AG04450 (cell line): ENCODE measurements at places on chromosomes 5 and 9.

- no peak for DNase-seq
Measured at GRCh38 chr9:12705738-12706391, 12.7 kb downstream of the TYRP1 start.

- no peak for DNase-seq
Measured at GRCh38 chr9:126885131-126885641, 24.7 kb downstream of the ZBTB34 start.

GRCh38 chr9:131868766-131869165 lies 128.9 kb upstream of the RAPGEF1 start:
- DNase-seq = no peak

GRCh38 chr9:131608493-131609037 lies 63.2 kb downstream of the PRRT1B start:
- DNase-seq = peak; percentile 68

DNA sequence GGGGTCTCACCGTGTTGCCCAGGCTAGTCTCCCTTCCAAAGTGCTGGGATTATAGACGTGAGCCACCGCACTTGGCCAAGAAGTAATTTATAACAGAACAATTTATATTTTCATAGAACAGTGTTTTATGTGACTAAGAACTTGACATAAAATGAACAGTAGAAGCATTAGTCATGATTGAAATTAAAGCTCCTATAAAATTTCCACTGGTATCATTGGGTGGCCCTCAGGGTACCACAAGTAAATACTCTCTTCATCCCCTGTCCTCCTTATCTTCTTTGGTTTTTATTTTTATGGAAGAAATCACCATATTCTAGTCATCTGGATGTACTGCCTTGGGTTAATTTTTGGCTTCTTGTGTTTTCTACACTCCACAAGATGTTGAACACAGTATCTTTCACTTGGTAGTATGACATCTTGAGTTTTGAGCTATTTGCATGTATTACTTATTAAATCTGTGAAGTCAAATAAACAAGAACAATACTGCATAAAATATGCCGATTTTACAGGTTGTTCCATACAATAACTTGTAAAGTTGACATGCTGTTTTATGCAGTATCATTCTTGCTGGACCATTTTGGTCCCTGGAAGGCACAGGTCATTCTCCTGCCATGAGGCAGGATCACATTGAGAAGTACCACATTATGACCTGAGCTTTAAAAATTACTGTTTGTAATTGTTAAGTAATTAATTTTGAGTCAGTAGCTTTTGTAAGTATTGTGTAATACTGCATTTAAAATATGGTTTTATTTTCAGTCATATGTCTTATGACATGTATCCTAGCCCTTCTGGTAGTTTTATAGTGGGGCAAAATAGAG lies 24.4 kb downstream of the LMNB1 start:
- no peak for DNase-seq

DNA sequence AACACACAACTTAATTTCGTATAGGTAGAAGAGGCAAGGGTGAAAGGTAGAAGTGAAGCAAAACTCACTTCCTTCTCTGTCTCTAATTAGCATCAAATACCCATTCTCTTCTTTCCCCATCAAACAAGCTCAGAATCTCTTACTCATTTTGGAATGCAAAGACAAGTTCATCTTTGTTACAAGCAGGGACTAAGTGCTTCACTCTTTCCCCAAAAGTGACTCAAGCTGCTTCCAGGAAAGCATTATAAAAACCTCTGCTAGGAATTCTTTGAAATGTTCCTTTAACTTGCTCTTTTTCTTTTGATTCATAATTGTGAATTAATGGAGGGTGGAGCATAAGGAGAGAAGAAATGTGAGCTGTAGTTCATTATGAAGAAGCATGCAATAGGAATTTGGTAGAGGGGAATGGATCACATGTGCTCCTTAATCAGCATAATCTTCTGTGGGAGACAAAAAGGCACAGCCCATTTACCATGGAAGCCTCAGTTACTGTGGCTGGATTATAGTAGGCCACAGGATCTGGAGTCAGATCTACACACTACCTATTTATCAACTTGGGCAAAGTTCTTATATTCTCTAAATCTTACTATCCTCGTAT lies 109.5 kb upstream of the DPYSL3 start:
- DNase-seq = no peak

DNA sequence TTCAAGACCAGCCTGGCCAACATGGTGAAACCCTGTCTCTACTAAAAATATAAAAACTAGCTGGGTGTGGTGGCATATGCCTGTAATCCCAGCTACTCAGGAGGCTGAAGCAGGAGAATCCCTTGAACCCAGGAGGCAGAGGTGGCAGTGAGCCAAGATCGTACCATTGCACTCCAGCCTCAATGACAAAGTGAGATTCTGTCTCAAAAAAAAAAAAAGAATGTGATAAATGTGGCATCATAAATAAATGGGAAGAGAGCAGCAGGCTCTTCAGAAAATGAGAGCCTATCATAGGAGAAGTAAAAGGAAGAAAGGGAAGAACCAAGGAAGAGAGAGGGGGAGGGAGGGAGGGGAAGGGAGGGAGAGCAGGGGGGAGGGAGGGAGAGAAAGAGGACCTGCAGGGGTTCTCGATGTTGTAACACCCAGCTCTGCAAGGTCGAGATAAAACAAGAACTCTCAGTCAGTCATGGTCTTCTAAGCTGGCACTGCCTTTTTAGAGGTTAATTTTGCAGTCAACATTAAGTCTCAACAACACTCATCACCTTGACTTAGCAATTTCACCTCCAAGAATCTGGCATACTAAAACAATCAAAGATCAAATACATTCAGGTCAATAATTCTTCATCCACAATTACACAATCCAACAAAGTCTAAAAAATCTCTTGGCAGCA lies 68.7 kb upstream of the SIMC1 start:
- no peak for DNase-seq

- no peak for DNase-seq
Measured at GRCh38 chr5:147286296-147286695, 51.5 kb downstream of the STK32A start.

GRCh38 chr5:127206320-127207113 lies 84.1 kb upstream of the MEGF10 start:
- peak; percentile 20 for DNase-seq

DNA sequence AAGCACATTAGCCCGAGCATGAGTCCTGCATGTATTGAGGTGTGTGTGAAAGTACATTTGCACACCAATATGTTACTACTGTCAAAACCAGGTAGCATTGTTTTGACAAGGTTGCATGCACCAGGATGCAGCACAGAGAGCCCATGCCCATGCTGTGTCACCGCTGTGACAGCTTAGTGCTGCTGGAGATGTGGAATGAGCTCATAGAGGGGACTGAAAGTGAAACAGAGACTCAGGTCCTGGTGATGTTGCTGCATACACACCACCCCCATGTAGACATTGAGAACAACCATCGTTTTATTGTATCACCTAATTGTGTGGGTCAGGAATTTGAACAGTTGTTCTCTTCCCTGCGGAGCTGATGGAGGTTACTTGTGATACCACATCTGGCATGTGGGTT lies 53.0 kb downstream of the GADD45G start:
- no peak for DNase-seq

DNA sequence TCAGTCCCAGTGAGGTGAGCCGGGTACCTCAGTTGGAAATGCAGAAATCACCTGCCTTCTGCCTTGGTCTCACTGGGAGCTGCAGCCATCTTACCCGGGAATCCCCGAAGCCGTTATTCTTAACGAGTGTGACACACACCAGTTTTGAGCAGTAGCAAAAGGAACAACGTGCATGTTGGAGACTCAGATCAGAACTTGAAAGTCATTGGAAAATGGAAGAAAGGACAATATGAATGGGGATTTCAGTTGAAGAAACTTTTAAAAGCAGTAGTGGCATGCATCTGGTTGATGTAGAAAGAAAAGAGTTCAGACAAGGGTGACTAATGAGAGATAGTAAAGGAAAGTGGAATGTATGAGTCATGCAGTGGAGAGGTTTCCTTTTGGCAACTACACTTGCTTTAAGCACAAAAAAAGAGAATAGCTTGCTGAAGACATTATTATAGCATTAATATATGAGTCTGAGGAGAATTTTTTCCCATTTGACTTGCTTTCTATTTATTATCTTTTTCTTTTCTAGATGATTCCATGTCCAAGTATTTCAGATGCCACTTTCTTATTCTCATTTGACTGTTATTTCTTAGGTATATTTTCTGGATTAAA lies 44.4 kb upstream of the ANKDD1B start:
- DNase-seq = peak; percentile 75

DNA sequence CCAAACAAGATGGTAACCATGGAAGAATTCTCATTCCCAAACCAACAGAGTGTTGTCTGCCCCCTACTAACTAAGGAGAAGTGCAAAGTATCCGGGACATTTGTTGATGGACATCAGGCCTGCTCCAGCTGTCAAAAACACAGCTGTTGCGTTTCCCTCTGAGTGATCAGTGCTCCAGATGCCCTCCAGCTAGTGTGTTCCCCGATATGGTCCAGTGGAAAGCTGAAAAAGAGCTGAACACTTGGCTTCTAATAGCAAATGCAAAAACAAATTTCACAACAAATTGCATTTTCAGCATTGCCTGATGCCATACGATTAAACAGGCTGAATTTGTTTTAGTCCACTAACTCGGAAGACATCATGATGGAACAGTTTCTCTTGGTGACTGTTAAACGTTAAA lies 1398.7 kb downstream of the PTPRD start:
- DNase-seq = no peak

GRCh38 chr9:76926324-76926741 lies 20.4 kb upstream of the PRUNE2 start:
- DNase-seq = peak; percentile 4

- DNase-seq = no peak
Measured at GRCh38 chr9:121386442-121387175, 16.6 kb upstream of the STOM start.

DNA sequence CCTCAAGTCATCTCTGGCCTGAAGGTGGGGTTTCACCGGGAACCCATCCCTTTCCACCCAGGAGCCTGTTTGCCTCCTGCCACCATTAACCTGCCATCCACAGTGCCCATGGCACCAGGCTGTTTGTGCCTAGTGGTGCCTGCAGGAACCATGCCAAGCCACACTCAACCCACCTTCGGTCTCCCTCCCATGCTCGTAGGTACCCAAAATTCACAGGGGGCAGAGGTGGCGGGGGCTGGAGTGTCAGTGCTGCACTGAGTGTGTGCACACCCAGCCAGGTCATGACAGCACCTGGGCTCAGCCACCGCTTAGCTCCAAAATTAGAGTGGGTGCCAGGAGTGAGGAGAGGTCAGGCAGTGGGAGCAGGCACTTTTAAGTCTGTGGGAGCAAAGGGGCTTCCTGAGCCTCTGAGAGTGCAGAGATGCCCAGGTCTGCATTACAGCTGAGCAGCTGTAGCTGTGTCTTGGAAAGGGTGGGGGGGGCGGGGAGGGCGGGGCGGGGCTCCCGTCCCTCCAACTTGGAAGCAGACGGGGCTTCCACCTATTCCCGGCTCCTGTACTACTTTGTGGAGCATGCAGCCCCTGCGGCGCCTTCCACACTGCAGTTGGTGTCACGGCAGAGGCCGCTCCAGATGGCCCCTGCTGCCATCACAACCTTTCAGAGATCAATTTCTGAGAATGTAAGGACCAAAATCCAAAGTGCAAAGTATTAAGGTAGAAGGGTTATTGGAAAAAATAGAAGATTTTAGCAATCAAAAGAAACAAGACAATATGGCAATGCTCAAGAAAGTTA lies 2396.8 kb upstream of the C9orf72 start:
- DNase-seq = no peak

- no peak for DNase-seq
Measured at GRCh38 chr9:4654084-4654483, 8.0 kb upstream of the PLPP6 start.

DNA sequence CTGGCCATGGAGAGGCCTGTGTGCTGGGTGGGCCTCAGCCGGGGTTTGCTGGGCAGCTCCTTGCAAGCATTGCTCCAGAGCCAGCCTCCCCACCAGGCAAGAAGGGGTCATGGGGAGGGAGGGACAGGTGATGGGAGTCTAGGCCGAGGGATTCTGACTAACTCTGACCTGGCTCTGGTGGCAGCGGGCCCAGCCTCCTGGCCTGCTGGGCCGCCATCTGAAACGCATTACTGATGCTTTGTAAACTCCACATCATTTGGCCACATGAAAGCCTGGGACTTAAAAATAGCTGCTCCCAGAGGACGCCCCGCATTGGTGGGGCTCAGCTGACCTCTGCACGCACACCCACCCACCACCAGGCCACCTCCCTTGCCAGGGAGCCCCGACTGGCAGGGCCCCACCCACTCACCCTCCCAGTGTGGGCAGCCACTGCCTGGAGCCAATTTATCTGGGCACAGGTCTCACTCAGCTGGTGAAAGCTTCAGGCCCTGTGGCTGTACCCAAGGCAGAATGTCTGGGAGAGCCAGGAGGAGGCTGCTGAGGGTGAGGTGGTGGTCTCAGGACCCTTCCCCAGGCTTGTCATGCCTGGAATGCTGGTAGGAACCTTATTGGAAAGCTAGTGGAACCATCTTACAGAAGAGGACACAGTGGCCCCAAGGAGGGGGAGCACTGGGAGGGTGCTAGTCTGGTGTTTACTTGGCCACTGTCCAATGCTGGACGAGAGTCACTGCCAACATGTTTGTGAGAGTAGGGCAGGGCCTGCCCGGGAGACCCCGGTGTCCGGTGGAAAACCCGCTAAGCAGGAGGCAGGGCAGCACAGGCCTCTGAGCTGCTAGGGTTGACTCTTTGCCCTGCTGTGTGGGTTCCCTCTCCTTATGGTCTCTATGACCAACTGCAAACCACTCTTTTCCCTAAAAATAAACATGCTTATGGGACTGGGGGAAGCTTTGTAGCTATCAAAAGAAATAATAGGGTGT lies 10.8 kb downstream of the TCF7 start:
- DNase-seq = peak; percentile 75

GRCh38 chr9:129451669-129452068 lies 169.2 kb downstream of the C9orf50 start:
- no peak for DNase-seq

DNA sequence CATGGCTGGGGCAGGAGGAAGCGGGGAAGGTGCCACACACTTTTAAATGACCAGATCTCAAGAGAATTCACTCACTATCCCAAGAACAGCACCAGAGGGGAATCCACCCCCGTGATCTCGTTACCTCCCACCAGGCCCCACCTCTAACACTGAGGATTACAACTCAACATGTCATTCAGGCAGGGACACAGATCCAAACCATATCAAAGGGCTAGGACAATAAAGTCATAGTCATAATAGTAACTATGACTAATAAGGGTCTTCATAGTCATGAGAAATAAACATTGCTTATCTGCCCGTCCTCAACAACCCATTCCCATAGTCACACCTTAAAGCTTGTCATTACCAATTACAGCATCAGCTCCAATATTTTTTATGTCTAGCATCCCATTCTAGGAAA lies 65.3 kb upstream of the SMC2 start:
- no peak for DNase-seq

- no peak for DNase-seq
Measured at GRCh38 chr5:55173687-55174230, 782 bp upstream of the CDC20B start.
